ENCODE measurements at places on chromosomes 1 and 21. TPM values are rescaled to one million over a fixed set of nuclear protein-coding genes. Genes with fewer than 3 reads are reported as not detected.

RAB4A gene
- polyA plus RNA-seq = 33.3 TPM

NR5A2 gene
- polyA plus RNA-seq = 0.39 TPM

CHODL gene
- polyA plus RNA-seq = 3.4 TPM

SERPINC1 gene
- not detected for polyA plus RNA-seq

GGPS1 gene
- polyA plus RNA-seq = 87.1 TPM

TNFRSF8 gene
- polyA plus RNA-seq = not detected

FMN2 gene
- polyA plus RNA-seq = 57.5 TPM

GNAT2 gene
- not detected for polyA plus RNA-seq

BRDT gene
- 0.20 TPM for polyA plus RNA-seq

Data from Purkinje cell (primary cell).